ENCODE measurements at places on chromosomes 5 and 9.

DNA sequence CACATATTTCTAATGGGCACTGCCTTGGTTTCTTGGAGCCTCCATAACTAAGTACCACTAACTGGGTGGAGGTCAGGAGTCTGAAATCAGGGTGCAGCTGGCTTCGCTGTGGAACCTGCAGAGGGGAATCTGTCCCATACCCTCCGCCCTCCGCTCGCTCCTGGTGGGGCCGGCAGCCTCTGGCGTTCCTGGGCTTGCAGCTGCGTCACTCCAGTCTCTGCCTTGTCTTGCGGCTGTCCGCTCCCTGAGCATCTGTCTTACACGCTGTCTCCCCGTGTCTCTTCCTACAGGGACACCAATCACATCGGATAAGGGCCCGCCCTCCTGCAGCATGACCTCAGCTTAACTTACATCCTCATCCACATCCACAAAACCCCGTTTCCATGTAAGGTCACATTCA, 45.4 kb downstream of the NTNG2 start:
- no peak for DNase-seq

GRCh38 chr5:53473633-53474032, 6.8 kb upstream of the FST start:
- no peak for DNase-seq

DNA sequence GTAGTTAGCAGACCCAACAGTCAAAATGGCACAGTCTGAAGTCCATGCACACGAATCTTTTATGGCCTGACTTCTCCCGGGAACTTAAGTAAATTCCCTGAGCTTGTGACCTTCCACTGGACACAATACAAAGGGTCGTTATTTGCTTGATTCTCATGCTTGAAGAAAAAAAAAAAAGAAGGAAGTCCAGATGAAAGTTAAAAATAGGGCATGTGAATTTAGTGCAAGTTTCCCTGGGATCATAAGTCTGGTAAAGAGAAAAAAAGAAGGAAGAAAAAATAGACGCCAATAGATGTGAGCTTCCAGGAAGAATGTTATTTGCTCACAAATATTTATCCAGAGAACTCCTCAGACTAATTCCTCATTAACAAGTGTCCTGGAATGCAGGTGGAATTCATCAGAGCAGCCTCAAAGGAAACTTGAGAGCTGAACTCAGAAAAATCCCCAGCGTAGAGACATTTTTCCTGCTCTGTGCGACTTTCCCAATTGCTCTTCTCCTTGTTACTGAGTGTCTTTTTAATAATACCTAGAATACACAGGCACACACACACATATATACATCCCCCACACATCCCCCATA, 616.3 kb downstream of the EBF1 start:
- DNase-seq = no peak

DNA sequence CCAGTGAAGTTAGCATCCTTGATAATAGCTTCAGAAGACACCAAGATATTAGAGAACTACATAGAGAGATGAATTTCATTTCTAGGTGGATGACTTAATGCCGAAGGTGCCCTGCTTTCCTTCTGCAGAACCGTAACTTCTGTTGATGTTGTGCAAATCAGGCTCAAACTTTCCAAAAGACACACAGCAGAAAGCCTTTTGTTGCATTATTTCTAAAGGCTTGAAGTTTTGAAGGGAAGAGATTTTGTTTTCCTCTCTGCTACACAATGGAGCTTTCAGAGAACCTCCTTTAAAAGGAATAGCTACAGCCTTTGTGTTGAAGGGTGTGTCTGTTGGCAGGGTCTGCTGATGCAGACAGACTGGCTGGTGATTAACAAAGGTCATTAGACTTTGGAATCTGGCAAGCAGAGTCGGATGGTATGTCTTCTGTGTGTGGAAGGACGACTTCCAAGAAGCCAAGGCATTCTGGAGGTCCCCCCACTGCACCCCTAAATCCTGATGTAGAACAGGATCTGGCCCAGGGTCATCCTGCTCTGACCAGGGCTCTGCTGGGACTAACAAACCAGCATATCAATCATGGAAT, 57.8 kb downstream of the ZNF462 start:
- no peak for DNase-seq

DNA sequence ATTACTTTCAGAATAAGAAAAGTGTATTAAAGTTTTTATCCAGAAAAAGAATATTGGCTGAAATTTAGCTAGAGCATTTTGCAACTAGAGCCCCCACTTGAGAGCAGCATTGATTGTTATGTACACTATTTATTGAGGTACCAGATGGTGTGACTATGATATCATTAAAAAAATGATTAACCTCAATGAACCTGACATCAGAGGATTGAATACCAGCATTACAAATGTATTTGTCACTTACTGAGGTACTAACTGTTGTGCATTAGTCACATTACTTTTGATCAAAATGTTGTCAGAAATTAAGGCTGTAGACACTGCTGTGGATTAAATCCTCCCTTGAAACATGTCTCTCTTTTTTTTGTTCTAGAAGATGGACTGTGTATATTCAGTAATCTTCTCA, 127.8 kb upstream of the DHFR start:
- DNase-seq = no peak

DNA sequence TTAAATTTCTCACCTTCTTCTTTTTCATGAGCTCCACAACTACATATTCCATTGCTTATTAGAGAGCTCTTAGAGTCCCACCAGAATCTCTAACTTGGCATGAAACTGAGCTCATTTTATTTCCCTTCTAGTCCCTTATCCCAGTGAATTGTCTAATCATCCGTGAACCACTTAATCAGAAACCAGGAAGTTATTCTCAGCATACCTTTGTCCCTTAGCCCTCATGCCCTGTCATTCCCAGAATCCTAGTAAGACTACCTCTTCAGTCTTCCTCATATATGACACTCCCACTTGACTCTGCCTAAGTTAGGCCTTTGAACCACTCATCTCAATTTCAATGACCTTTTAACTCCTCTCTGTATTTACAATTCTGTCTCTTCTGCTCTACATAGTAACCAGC, 93.0 kb upstream of the PAPPA start:
- no peak for DNase-seq

DNA sequence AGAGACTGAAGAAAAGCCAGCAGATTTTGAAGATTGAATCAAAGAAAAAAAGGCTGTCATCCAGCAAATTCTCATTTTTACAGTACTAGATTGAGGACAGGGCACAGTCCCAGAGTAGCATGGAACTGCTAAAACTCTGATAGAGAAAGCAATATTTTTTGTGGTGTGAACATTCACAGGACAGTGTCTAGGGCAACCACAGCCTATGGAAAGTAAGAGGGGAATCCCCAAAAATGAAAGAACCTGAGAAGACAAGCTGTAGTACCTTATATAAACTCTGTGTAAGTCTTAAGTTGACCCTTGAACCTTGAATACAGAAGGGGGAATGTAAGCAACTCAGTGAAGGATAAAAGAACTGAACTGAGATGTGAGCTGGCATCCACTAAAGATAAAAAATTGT, 540.3 kb downstream of the HINT1 start:
- no peak for DNase-seq

- no peak for DNase-seq
These were observed 5.2 kb upstream of the IRF1 start for GRCh38 chr5:132495667-132496190.

DNA sequence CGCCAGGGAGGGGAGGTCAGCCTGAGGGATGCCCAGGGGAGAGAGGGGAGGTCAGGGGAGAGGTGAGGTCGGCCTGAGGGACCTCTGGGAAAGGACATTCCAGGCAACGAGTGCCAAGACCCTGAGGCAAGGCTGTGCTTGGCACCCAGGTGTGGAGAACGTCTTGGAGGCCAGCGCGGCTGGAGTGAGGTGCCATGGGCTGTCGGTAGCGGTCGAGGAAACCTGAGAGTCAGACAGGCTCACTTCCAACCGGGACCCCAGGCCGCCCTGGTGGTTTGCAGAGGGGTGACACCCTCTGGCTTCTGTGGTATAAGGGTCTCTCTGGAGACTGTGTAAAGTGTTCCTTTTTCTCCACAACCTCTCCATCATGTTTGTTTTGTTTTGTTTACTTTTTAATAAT, 82.9 kb downstream of the CACNA1B start:
- no peak for DNase-seq

DNA sequence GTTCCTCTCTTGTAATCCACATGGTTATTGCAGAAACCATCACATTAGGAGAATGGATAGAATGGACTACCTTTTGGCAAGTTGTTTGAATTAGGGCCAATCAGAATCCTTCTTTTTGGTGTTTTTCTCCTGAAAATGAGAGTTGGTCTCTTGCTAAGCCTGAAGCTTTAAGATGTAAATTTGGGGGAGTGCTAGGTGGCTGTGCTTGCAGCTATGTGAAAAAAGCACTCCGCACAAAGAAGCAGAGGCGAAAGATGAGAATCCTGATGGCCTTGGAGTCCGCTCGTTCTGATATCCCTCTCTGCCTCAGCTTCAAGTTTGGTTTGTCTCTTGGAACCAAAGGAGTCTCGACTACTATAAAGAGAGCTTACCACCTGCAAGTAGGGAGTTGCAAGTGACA, 63.6 kb downstream of the INIP start:
- no peak for DNase-seq

DNA sequence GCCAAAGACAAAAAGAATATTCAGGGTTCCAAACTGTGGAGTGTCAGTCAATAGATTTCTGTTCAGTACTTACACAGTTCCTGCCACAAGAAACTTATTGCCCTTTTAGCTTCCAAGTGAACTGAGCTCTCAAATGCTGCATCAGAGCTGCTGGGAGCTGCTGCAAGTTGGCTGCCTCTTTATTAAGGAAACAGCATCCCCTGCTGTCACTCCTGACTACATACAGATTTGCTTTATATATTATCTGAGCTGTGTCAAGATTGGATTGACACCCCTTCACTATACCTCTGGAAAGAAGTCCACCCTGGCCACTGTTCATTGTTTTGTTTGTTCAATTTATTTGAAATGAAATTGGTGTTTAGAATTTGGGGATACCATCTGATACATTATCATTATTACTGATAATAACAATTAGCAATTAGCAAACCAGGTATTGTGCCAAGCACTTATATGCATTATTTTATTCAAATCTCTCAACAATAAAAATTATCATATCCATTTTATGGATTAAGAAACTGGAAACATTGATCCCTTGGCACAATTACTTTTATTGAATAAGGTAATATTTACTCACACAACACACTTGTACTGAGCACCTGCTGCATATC, 16.4 kb upstream of the C5orf58 start:
- DNase-seq = no peak

- no peak for DNase-seq
These were observed 440.4 kb upstream of the RIOK2 start for GRCh38 chr5:97623441-97623840.

DNA sequence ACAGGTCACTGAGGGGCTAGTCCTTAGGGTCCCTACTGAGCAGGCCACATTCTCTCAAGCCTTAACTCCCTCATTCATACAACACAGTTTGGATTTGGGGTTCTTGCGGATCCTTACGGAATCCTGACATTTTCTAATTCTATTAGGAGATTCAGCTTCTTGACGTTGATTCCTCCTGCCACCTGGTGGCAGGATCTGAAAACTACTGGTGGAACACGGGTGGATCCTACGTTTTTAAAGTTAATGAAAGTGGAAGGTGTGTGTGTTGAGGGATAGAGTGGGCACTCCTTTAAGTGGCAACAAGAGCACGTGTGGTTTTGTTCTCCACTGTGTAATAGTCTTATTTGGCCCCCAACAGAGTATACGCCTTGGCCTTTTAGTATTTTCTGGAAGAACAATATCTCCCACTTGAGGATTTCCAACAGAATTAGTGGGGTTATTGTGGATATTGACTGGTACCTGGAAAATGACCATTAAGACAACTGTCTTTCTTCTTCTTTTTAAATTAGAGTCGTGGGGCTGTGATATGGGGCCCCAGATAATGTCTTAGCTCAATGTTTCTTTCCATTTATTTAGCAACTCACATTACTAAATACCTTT, 25.2 kb downstream of the SLC28A3 start:
- DNase-seq = peak; percentile 10

DNA sequence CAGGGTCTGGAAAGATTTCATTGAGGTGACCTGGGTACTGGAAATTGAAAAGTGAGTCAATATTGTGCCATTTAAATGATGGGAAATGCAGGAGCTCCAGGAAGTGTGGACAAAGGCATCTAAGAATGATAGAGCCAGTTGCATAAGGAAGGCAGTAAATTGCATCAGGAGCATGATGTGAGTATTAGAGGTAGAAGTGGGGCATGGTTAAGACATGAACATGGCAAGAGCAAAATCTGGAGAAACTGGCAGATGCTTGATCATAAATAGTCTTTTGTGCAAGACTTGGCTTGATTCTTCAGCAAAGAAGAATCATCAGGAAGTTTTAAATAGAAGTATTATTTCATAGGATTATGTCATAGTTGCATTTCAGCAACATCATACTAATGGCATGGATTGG, 157.4 kb upstream of the PUM3 start:
- DNase-seq = no peak

DNA sequence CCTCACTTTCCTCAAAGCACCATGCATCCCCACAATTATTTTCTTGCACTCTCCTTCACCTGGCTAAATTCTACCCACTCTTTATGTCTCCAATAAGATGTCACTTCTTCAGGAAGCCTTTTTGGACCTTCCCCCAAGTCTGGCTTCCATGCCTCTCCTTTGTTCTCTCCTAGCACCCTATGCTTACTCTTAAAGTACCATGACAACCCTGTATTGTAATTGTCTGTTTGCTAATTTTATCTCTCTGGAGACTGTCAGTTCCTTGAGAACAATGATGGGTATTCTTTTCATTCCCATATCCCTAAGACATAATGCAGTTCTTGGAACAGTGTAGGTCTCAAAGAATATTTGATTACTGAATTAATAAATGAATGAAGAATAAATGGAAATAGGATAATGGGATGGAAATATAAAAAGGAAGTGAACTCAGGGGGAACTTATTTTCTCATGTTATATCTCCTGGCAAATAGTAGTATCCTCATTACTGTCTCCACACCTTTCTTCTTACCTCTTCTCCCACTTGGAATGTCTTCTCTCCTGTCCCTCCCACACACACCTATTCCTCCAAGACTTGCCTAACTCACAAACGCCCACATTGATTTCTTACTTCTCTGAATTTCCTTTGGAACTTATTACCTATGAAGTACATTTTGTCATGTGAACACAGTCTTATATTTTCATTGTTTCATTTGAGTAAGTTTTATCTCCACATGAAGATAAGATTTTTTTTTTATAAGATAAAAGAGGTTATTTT, 499.1 kb downstream of the NFIB start:
- no peak for DNase-seq

GRCh38 chr9:108086624-108087023, 597.1 kb upstream of the KLF4 start:
- DNase-seq = no peak

Measured in stimulated activated CD4-positive, alpha-beta T cell treated with anti-CD3 and anti-CD28 coated beads, TNF-alpha, amount 100 ng/mL, for 1 hour (primary cell).